GM13976 (cell line): ENCODE measurements at places on chromosomes 2 and 18.

GRCh38 chr2:236548179-236548921 lies 21.3 kb upstream of the ACKR3 start:
- DNase-seq, result no peak

GRCh38 chr2:195818526-195818925 lies 161.5 kb downstream of the SLC39A10 start:
- no peak for DNase-seq

DNA sequence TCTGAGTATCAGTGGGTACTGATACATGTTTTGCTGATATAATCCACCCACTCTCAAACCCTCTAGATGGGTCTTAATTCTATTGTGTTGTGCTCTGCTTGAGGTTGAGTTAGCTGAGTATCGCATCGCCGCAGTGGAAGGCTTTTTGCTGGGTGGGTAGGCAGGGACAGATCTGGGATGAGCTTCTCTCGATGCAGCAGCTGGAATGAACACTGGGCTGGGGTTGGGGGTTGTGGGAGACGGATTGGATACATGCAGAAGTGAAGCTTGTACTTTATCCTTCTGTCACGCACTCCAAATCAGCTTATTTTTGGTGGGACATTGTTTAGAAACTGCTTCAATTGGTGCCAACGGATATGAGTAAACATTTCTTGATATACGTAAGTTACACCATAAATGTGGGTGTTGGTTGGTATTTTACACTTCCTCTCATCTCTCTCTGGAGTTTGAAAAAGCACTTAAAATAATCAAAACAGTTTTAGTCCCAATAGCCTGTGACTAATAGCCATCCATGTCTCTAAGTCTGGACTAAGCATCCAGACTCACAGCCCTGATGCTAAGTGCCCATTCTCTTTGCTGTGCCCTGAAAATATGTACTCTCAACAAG lies 107.1 kb downstream of the POLE4 start:
- no peak for DNase-seq

DNA sequence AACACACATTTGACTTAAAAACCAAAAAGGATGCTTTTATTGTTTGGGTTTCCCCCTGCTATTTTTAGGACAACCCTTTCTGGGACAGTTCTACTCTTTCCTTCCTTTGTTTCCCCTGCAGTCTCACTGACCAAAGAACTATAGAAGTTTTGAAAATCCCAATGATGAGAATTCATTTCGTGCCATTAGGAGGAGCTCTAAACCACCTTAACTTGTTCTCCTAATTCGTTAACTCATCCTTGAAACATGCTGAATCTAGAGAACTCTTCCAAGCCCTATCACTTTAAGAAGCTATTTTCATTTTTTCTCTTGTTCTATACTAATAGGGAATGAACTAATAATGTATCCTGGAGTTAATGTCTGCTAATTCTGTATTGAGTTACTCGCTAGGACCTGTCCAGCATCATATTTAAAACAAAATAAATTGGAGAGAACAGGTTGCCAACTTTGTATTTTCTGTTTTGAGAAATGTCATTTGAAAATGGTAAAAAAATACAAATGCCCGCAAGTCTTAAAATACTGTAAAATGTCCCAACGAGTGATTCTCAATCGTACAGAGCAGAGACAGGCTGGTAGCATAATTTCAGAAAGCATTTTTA lies 62.9 kb downstream of the AFTPH start:
- DNase-seq, result peak; percentile 57

DNA sequence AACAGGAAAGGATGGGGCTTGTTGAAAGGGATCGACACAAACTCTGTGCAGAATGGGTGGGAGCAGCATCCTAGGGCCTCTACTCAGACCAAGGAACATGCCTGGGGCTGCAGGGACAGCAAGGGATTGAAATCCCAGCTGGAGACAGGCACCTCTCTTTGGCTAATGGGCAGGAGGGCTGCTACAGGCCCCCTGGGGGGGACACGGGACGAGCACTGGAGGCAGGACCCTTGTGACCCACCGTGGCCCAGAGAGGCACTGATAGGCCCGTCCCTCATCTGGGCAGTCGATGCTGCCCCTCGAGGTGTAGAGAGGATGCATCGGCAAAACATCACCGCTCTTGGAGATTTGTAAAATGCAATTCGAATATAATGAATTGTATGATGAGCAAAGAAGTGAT lies 5.1 kb downstream of the HS1BP3 start:
- no peak for DNase-seq

DNA sequence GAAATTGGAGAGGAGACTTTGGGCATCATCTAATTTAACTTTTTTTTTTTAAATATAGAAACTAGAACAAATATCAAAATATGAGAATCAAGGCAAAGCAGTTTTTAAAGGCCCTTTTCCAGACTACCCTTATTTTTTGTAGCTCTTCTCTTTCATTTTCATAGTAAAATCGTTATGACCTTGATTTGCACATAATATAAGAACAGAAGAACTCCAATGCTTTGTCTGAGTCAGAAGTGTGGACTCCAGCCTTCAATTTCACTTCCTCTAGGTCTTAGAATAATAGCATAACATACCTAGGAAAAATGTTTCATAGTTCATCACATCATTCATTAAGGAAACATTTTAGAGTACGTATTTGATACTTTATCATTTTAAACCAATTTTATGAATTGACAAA lies 74.4 kb downstream of the ANKRD12 start:
- no peak for DNase-seq

DNA sequence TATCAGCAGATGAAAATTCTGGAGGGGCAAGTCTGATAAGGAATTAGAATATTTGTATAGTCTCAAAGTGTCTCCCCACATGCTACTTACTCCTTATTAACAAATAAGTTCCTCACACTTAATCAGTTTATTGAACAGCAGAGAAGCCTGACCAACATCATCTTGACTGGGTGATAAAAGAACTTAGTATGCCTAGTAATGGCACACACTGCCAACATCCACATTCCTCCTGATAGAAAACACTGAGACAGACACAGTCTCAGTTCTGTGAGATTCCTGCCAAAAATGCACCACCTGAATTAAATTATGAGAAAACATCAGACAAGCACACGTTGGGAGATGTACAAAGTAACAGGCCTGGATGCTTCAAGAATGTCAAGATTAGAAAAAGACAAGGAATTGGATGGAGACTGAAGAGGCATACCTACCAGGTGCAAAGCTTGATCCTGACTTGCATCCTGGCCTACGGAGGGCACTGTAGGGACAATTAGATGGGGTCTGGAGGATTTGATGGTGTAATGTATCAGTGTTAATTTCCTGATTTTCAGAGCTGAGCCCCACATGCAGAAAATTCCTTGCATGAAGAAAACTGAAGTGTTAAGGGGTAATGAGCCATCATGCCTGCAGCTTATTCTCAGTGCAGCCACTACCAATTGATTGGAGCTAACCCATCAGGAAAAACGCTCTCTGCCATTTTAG lies 200.4 kb upstream of the SH3BP4 start:
- DNase-seq, result no peak

GRCh38 chr2:97691166-97691565 lies 21.7 kb downstream of the C2orf92 start:
- DNase-seq, result no peak

DNA sequence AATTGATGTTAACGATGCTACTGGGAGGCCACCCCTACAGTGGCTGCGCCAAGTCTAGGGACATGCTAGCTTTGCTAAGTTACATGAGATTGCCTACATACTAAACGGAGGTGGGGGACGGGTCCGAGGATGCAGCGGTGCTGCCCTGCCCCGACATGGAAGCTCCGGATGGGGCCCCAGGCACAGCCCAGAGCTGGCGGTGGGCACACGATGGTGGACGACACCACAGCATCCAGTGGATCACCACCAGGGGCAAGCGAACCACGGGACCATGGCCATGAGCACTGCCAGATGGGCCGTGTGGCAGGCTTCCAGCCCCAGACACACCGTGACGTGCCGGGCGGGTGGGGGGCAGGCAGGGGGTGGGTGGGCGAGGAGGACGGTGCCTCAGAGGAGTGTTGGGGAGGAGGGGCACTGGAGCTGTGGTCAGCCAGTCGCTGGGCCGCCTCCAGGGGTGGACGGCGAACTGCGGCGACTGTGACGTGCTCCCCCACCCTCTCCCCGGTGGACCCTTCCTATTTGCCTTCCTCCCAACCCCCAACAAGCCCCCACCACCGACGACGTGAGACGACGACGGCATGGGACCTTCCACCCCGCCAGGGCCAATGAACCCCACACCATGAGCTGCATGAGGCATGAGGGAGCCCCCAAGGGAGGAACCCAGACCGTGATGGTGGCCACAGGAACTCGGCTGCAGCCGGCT lies 90.6 kb upstream of the ANKRD30BL start:
- peak; percentile 5 for DNase-seq

DNA sequence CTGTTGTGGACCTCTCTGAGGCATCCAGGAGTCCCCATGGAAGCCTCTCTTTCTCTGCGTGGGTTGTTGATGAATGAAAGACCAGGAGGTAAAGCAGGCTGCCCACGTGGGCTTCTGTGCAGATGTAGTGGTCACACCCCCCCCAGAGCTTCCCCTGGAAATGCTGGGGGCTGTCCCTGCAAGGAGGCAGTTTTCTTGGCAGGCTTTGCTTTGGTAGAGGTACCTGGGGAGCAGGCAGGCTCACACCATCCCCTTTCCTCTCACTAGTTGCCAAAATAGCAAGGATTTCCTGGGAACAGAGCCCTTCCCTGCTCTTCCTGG lies 97.6 kb upstream of the MAP3K20 start:
- no peak for DNase-seq

- no peak for DNase-seq
Measured at GRCh38 chr2:122469147-122469546, 713.7 kb downstream of the TSN start.

DNA sequence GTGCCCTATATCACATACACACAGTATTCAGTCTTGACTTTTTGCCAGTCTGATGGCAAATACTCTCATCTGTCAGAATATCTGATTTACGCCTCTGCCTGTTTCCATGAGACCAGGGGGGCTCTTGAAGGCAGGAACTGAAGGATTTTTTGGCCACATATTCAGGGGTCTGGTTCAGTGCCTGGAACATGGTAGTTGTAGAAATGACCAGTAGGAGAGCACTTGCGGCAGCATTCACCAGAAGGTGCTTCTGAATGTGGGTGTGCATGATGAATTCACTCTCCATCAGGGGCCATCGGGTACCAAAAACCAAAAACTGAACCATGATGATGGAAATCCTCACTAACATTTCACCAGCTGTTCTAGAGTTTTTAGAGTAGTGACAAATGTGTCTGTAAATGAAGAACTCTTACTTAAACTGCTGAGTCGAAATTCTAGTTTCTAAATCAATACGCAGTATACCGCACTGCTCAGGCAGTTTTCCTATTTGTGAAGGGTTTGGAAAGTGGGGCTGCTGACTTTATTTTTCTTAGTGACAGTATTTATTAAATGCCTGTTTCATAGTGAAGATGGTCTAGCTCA lies 54.6 kb downstream of the MERTK start:
- DNase-seq, result no peak

DNA sequence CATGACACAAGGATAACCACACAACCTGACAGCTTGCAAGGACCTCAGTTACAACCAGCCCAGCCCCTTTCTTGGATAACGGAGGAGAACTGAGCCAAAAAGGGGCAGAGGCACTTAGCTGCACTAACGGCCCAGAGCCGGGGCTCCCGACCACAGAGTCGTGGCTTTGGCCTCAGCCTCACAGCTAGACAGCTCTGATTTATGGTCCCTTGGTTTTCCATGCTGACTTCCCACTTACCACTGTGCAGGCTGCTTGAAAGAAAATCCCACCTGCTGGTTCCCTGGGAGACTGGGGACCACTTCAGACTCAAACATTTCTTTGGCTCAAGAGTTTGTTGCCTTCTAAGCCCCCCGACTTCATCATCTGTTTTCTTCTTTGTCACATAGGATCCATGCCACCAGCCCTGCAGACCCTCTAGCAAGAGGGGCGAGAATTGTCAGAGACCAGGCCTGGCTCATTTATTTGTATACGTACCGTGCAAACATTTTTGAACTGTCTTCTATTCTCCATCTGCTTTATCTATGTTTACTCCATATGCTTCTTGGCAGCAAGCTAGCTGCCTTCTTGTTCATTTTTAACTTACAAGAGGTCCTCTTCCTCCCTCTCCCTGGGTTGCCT lies 352.6 kb upstream of the MYT1L start:
- DNase-seq, result no peak

- DNase-seq, result no peak
Measured at GRCh38 chr2:118973542-118973951, 31.6 kb downstream of the MARCO start.

- no peak for DNase-seq
Measured at GRCh38 chr2:11505652-11506610, 27.9 kb upstream of the GREB1 start.

- DNase-seq, result no peak
Measured at GRCh38 chr18:61612517-61612916, 279.3 kb downstream of the CDH20 start.

GRCh38 chr2:163715199-163715598 lies 20.6 kb downstream of the FIGN start:
- DNase-seq, result no peak

DNA sequence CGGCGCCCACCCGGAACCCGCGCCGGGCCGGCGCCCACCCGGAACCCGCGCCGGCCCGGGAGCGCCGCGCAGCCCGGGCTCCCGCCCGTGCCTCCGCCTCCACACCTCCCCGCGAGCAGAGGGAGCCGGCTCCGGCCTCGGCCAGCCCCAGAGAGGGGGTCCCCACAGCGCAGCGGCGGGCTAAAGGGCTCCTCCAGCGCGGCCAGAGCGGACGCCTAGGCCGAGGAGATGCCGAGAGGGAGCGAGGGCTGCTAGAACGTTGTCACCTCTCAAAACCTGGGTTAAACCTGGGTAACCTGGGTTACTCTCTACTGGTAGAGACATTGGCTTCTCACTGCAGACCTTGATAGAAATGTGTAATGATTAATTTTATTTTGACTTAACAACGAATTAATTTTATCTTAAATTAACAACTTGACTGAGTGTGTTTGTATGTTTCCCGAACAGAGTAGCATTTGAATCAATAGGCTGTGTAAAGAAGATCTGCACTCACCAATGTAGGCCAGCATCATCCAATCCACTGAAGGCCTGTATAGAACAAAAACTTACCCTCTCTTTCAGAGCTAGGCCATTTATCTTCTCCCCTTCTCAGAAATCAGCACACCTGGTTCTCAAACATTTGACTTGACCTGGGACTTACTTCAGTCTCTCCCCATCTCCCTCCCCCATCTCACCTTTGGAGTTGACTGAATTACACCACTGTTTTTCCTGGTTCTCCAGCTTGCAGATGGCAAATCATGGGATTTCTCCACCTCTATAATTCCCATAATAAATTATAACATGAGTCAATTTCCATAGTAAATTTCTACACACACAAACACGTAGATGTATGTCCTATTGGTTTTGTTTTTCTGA lies 242.7 kb downstream of the ASXL3 start:
- DNase-seq, result no peak

DNA sequence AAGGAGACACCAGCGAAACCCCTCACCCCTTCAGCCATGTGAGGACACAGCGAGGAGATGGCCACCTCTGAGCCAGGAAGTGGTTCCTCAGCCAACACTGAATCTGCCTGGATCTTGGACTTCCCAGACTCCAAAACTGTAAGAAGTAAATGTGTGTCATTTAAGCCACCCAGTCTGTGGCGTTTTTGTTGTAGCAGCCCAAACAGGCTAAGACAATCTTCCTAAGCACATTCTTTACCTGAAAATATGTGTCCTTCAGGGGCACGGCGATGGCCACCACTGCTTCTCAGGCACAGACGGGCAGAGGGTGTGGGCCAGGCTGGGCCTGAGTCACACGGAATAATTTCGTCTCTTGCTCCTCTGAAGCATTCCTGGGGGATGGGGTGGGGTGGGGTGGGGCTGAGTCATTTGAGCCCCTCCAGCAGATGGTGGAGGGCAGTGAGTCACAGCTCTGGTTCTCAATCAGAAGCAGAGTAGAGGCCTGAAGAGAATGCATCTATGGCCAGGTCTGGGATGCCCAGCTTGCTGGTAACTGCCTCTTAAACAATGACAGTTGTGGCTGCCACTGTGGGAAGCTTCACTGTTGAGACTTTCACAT lies 142.4 kb downstream of the CAPN13 start:
- no peak for DNase-seq
